ENCODE measurements at places on chromosomes 16 and 17.

GRCh38 chr16:399340-400019, 2.2 kb upstream of the DECR2 start:
- DNase-seq, result no peak

DNA sequence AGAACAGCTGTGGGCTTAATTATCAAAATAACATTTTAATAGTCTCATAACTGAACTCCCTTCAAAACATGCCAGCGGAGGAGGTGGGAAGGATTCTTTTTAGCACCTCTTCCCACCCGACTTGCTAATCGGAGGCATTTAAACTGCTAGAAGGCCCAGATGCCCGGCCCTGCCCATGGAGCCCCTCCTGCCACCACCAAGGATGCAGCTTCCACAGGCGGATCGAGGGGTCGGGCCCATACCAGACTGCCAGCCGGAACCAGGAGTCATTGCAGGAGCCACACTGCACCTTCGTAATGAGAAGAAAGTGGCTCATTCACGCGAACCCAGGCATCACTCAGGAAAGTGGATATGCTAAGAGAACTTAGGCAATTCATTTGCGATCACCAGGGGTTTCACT, 201.2 kb downstream of the C16orf78 start:
- no peak for DNase-seq

- DNase-seq, result peak; percentile 8
Measured at GRCh38 chr17:33962857-33963655, 292.0 kb upstream of the CCL2 start.

GRCh38 chr17:44961921-44962350, 6.2 kb downstream of the C1QL1 start:
- DNase-seq, result no peak

DNA sequence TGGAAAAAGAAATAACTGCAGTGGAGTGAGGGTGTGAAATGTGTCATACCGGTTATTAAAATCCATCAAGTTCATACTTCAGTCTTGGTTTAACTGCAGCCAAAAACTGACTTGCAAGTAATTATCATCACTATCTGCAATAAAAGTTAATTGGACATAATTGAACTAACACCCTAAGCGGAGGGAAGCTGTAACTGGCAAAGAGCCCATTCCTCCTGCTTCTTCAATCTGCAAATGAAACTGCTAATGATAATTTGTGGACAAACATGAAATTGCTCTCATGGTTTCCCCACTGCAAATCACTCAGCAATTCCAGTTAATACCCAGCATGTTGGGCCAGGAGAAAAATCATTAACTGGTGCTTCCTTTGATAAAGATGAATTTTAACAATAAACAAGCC, 46.5 kb downstream of the FAM222B start:
- DNase-seq, result no peak

DNA sequence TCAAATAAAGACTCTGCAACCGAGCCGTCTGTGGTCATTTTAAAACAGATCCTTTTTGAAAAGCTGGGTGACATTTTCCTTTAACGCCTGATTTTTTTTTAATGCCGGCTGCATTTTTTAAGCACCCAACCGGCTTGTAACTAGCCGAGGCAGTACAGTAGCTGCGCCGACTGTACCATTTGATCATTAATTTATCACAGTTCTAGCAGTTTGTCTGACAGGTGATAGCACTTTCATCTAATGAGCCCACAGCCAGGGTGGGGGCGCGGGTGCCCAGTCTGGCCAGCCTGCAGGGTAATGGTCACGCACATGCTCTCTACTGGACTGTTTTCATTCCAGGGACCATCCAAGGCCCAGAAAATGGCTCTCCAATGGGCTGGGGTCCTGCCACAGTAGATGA, 68.8 kb downstream of the IRX5 start:
- DNase-seq, result no peak

All from T-helper 1 cell (primary cell).